ENCODE measurements at places on chromosomes 6 and 20. TPM values are rescaled to one million over a fixed set of nuclear protein-coding genes. Genes with fewer than 3 reads are reported as not detected.

Gene PDE7B
- total RNA-seq = 22.1 TPM

Gene ACTL10
- total RNA-seq = 2.0 TPM

Gene SRSF12
- 0.33 TPM for total RNA-seq

Gene SLC17A3
- total RNA-seq = not detected

Gene SIRPA
- total RNA-seq = 25.1 TPM

Gene FABP7
- total RNA-seq = not detected

Gene KHDC3L
- total RNA-seq = not detected

Gene ANGPT4
- under 0.01 TPM for total RNA-seq

Gene AHCY
- total RNA-seq = 68.4 TPM

Gene DACT2
- not detected for total RNA-seq

Gene MOG
- total RNA-seq = not detected

Gene LY6G6D
- total RNA-seq = not detected

Gene AIF1
- not detected for total RNA-seq

Gene RSPO3
- total RNA-seq = 15.4 TPM

Gene TFAP2A
- total RNA-seq = not detected

Gene OLIG3
- total RNA-seq = not detected

Gene ZNF311
- 3.6 TPM for total RNA-seq

Data from fibroblast of lung (primary cell).